ENCODE measurements at places on chromosomes 5 and 9. TPM values are rescaled to one million over a fixed set of nuclear protein-coding genes. Genes with fewer than 3 reads are reported as not detected.

Gene DMRT2
- total RNA-seq: 1.2 TPM

Gene REXO4
- total RNA-seq: 32.8 TPM

Gene TLE1
- 0.41 TPM for total RNA-seq

Gene KIF24
- 4.8 TPM for total RNA-seq

Gene DMGDH
- total RNA-seq: 0.41 TPM

Gene GPX3
- not detected for total RNA-seq

Gene PCDHGA12
- total RNA-seq: 0.11 TPM

Gene C9orf50
- total RNA-seq: not detected

Gene NLN
- total RNA-seq: 22.8 TPM

Gene HEMGN
- total RNA-seq: 0.41 TPM

DNA sequence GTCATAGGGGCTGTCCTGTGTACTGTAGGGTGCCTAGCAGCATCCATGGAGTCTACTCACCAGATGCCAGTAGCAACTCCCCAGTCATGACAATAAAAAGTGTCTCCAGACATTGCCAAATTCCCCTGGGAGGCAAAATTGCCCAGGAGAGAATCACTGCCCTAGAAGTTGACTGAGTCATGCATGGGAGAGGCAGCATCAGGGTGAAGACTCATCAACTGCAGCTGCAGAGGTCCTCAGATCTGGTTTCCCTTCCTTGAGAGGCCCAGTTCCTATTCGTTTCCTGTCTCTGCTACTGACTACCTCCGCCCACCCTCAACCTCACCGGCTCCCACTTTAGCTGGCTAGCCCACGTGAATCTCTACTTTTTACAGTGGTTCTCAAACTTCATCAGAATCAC lies 88.6 kb upstream of the AGXT2 start:
- DNase-seq: no peak
- peaks cover 25% of the 10 kb centered on the region for H3K27me3 ChIP-seq
- no peak overlapping the region for H3K27ac ChIP-seq
- H3K4me1 ChIP-seq: peaks cover 1% of the 10 kb centered on the region
- H3K4me3 ChIP-seq: no peak overlapping the region

GRCh38 chr9:86885232-86885631 lies 62.1 kb downstream of the GAS1 start:
- H3K27ac ChIP-seq: no peak overlapping the region
- no peak for DNase-seq

DNA sequence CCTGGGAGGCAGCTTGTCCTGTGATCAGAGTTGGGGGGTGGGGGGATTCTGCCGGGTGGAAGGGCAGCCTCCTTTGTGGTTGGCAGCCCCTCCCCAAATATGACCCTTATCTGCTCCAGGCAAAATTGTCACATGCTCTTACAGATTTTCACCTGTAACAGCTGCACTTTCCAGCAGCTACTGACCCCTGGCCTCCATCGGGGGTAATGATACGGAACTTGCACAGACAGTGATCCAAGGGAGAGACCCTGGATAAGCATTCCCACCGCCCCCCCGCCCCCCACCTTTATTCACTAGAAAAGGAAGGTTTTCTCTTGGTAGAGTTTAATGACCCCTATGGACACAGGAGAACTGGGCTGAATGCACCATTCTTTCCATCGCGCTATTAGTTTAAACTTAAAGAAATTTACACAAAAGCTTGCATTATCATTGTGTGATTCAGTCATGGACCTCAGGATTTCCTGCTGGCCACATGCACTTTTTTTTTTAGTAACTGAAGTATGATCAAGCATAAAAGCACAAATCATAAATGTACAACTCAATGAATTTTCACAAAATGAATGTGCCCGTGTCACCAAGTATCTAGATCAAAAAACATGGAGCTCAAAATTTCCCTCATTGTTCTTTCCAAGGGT lies 10.7 kb upstream of the ZBTB34 start:
- H3K4me3 ChIP-seq: no peak overlapping the region
- no peak overlapping the region for H3K27ac ChIP-seq
- H3K36me3 ChIP-seq: no peaks in the 10 kb centered on the region
- no peak for DNase-seq
- H3K4me1 ChIP-seq: peaks cover 2% of the 10 kb centered on the region

- H3K27me3 ChIP-seq: no peaks in the 10 kb centered on the region
- H3K27ac ChIP-seq: peak overlapping the region; percentile 74
- H3K36me3 ChIP-seq: peaks cover 17% of the 10 kb centered on the region
- peaks cover 82% of the 10 kb centered on the region for H3K4me1 ChIP-seq
Observed at GRCh38 chr5:39193553-39194465, 25.6 kb downstream of the FYB1 start.

GRCh38 chr9:108894225-108894997 lies 32.3 kb downstream of the ACTL7A start:
- H3K27me3 ChIP-seq: no peaks in the 10 kb centered on the region
- DNase-seq: no peak
- H3K4me1 ChIP-seq: no peaks in the 10 kb centered on the region
- H3K4me3 ChIP-seq: no peak overlapping the region

- DNase-seq: no peak
- H3K36me3 ChIP-seq: no peaks in the 10 kb centered on the region
- H3K27ac ChIP-seq: no peak overlapping the region
- H3K4me1 ChIP-seq: peaks cover 40% of the 10 kb centered on the region
Observed at GRCh38 chr9:126392662-126393371, 66.2 kb downstream of the MVB12B start.

GRCh38 chr5:167233507-167234220 lies 1057.8 kb upstream of the WWC1 start:
- H3K4me1 ChIP-seq: no peaks in the 10 kb centered on the region
- H3K36me3 ChIP-seq: no peaks in the 10 kb centered on the region
- no peak overlapping the region for H3K4me3 ChIP-seq
- H3K27ac ChIP-seq: no peak overlapping the region

DNA sequence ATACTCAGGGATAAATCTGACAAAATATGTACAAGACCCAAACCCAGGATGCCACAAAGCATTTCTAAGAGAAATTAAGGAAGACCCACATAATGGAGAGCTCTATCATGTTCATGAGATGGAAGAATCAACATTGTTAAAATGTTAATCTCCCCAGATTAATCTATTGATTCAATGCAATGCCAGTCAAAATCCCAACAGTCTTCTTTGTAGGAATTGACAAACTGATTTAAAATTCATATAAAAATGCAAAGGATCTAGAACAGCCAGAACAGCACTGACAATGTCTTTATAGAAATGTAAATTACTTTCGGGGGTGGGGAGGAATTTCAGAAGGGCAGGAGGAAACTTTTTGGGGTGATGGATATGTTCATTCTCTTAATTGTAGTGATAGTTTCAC lies 281.6 kb upstream of the SEMA6A start:
- H3K27ac ChIP-seq: no peak overlapping the region
- H3K4me3 ChIP-seq: no peak overlapping the region
- H3K27me3 ChIP-seq: no peaks in the 10 kb centered on the region
- DNase-seq: no peak

DNA sequence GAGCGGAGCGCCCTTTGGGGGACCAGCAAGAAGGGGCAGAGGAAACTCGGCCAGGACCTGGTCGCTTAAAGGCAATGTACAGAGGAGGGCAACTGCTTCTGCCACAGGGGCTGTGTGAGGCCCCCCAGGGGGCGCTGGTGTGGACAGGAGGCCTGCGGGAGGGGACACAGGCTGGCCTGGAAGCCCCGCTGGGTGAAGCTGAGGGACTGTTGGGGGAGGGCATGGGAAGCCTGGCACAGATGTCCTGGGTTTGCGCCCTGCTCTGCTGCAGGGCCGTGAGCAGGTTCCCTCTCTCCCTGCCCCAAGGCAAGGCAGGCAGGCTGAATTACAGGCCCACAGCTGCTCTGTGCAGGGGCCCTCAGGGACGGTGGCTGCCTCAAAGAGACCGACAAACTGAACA lies 5.4 kb downstream of the MED22 start:
- no peak overlapping the region for H3K4me3 ChIP-seq
- DNase-seq: no peak
- H3K27ac ChIP-seq: no peak overlapping the region

GRCh38 chr5:757346-757930 lies 27.1 kb downstream of the ZDHHC11B start:
- no peaks in the 10 kb centered on the region for H3K27me3 ChIP-seq
- no peak for DNase-seq
- H3K27ac ChIP-seq: no peak overlapping the region
- no peaks in the 10 kb centered on the region for H3K36me3 ChIP-seq

- H3K27me3 ChIP-seq: no peaks in the 10 kb centered on the region
- H3K4me3 ChIP-seq: no peak overlapping the region
- no peak overlapping the region for H3K27ac ChIP-seq
- H3K4me1 ChIP-seq: peaks cover 11% of the 10 kb centered on the region
Observed at GRCh38 chr5:169711551-169712225, 74.6 kb downstream of the DOCK2 start.

DNA sequence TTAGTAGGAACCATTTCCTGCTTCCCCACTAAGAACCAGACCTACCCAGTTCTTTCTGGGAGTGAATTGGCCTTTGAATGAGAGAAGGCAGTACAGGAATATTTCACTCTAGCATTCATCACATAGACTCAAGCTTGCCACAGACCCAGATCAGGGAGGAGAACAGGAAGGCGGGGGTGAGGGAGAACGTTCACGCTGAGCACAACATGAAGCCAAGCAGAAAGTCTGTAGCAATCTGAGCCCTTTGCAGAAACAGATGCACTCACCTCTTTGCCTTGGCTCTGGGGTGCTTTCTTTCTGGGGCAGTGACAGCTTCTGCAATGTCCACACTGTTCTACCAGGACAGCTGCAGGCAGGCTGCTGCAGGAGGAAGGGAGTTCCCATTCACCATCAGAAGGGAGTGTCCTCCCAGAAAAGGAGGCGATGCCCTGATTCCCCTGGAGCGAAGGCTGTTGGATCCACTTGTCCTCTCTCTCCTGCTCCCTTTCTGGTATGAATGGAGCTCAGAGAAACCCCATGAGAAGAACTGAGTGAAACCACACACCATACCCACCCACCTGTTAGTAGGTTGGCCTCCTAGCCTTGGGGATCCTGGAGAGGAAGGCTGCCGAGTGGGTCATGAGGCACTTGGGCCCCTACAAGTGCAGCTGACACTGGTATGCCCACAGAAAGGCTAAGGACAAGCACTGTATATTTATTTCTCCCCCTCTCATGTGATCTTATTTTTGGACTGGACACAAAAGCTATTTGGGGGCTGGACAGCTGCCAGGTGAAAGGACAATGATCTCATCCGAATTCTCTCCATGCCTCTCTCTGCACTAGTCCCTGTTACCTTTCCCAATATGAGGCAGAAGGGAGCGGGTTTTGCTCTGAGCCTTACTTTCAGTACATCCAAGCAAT lies 11.7 kb upstream of the FGF1 start:
- H3K27me3 ChIP-seq: peaks cover 6% of the 10 kb centered on the region
- DNase-seq: no peak
- no peak overlapping the region for H3K4me3 ChIP-seq
- no peak overlapping the region for H3K27ac ChIP-seq

DNA sequence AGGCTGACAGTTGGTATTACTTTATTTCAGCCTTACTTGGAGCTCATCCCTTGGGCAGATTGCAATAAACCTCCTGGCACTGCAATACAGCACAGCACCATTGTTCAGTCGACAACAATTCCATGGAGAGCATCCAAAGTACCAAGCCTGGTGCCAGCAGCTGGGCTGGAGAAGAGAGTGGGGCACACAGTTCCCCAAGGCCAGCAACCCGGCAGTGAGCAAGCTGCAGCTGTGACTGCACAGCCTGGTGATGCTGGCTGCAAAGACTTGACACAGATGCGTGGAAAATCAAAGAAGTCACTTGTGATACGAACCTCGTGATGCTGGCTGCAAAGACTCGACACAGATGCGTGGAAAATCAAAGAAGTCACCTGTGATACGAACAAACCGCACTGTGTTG lies 125.4 kb downstream of the ATPSCKMT start:
- H3K4me1 ChIP-seq: no peaks in the 10 kb centered on the region
- H3K4me3 ChIP-seq: no peak overlapping the region
- no peak for DNase-seq
- H3K27ac ChIP-seq: no peak overlapping the region
- no peaks in the 10 kb centered on the region for H3K27me3 ChIP-seq

GRCh38 chr9:35912791-35913400 lies 3.6 kb downstream of the SPAAR start:
- H3K27me3 ChIP-seq: no peaks in the 10 kb centered on the region
- no peak overlapping the region for H3K27ac ChIP-seq
- DNase-seq: no peak
- H3K4me3 ChIP-seq: no peak overlapping the region
- H3K36me3 ChIP-seq: no peaks in the 10 kb centered on the region
- peaks cover 32% of the 10 kb centered on the region for H3K4me1 ChIP-seq

DNA sequence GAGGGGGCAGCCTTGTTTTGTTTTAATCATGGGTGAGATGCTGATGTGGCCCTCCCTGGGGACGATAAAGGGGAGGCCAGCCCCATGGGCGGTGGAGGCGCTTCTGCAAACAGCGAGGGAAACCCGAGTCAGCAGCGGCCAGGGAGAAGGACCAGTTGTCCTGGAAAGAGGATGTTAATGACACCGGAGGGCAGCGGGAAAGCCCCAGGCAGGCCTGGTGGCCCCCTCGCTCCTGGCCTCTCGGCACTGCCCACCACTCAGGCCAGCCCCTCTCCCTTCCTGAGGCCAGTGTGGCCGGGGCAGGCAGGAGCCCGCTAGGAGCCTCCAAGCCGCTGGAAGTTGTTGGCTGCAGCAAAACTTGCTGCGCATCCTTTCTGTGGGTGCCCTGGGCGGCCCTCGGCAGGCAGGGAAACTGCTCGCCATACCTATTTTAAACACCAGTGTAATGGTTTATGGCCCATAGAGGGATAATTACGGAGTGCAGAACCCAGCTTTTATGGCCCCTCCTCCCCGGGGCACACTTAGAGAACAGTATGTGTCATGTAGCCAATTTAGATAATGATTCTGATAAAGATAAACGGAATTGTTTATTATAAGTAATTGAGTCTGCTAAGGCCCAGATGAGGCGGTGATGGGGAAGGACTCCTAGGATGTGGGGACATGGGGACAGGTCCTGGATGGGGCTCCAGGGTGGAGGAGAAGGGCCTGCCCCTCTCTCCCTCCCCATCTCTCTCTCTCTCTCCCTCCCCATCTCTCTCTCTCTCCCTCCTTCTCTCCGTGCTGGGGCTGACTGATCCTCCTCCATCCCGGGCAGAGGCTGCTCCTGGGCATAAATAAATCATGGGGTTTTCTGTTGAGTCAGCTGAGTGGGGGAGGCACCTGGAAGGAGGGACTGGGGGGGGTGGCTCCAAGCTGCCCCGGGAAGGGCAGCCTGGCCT lies 36.9 kb downstream of the LMX1B start:
- H3K4me3 ChIP-seq: no peak overlapping the region
- peaks cover 66% of the 10 kb centered on the region for H3K27me3 ChIP-seq
- no peak overlapping the region for H3K27ac ChIP-seq
- DNase-seq: no peak
- H3K36me3 ChIP-seq: no peaks in the 10 kb centered on the region

GRCh38 chr5:164651546-164652275 lies 1146.3 kb downstream of the MAT2B start:
- no peak overlapping the region for H3K4me3 ChIP-seq
- H3K27ac ChIP-seq: no peak overlapping the region
- H3K27me3 ChIP-seq: no peaks in the 10 kb centered on the region

GRCh38 chr5:131647048-131647769 lies 12.2 kb upstream of the RAPGEF6 start:
- H3K36me3 ChIP-seq: peaks cover 72% of the 10 kb centered on the region
- no peak overlapping the region for H3K27ac ChIP-seq
- peaks cover 2% of the 10 kb centered on the region for H3K4me1 ChIP-seq

Measured in activated T-helper 2 cell treated with anti-CD3 and anti-CD28 coated beads, Interferon-gamma antibody, Interleukin-2, Interleukin-4, amounts not matched to agents 10 μg/mL and 5 μg/mL and 100 μg/mL, durations not matched to agents 14 hours and 24 hours and 36 hours (primary cell).